ENCODE measurements at places on chromosomes 5 and 9.

DNA sequence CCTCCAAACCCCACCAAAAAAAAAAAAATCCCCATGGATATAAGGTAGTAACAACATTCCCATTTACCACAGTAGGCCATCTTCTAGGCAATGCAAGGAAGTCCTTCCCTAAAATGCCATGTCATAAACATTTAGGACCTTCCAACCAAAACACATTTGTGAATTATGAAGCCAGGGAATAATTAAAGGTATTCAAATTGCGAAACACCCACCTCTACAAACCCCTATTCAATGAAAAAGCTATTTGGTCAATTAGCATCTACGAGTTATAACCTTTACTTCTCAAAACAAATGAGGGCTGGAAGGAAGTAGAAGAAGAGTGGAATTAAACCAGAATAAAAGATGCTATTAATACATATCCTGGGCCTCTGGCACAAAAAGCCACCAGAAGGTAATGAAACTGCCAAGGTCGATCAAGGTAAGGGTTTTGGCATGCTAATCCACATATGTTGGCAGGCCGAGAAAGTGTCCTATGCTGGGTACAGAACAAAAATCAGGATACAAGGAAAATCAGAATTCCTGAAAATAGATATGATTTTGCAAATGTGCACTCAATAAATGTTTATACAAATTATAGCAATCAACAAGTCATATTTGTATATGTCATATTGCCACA lies 47.7 kb downstream of the MTMR12 start:
- no peak for DNase-seq

GRCh38 chr9:87875831-87876545 lies 6.7 kb upstream of the SPATA31E1 start:
- no peak for DNase-seq

DNA sequence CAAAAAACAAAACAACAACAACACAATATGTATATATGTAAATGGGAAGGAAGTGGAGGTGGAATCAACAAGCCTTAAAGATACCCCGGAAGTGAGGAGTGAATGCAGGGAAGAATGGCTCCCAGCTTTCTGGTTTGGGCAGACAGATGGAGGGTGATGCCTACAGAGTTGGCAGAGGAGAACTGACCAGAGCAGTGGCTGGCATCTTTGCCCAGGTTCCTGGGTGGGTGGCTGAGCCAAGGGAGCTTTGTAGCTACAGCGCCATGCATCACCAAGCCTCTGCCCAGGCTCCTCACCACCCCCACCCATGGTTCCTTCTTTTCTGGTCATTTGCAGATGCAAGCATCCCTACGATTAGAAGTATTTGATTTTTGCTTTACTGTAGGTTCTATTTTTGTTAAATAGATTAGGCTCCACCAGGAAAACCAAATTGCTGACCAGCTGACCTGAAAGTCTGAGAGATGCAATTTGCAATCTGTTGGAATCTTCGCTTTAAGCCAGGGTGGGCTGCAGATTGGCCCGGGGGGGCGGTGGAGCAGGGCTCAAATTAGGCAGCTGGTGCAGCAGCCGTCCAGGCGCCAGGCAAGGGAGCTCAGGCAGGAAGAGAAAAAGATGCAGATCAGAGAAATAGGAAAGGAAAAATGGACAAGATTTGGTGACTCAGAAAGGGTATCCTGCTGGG lies 163.3 kb upstream of the TBC1D2 start:
- DNase-seq: no peak

GRCh38 chr5:108728566-108729241 lies 19.0 kb upstream of the FER start:
- no peak for DNase-seq

DNA sequence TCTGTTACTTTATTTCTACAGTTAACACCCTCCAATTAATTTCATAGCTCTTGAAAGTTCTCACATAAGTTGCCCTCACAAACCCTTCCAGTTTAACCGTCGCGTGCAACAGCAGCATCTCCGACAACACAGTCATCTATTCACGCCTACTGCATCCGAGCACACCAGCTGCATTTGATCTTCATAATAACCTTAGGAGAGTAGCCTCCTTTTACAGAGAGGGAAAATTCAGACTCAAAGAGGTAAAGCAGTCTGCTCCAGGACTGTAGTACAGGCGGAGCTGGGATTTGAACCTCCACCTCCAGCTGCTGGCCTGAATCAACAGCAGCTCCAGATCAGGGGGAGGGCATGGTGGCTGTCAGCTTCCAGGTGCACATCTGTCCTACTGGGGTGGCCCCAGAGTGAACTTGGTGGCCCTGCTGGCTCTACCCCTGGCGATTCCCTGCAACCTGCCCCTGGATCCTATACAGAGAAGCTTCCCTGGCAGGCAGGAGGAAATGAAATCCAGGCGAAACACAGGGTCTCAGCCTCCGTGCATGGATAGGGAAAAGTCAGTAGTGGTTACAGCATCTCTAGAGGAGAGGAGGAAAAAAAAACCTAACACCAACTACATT lies 71.6 kb upstream of the UNC5A start:
- DNase-seq: no peak

DNA sequence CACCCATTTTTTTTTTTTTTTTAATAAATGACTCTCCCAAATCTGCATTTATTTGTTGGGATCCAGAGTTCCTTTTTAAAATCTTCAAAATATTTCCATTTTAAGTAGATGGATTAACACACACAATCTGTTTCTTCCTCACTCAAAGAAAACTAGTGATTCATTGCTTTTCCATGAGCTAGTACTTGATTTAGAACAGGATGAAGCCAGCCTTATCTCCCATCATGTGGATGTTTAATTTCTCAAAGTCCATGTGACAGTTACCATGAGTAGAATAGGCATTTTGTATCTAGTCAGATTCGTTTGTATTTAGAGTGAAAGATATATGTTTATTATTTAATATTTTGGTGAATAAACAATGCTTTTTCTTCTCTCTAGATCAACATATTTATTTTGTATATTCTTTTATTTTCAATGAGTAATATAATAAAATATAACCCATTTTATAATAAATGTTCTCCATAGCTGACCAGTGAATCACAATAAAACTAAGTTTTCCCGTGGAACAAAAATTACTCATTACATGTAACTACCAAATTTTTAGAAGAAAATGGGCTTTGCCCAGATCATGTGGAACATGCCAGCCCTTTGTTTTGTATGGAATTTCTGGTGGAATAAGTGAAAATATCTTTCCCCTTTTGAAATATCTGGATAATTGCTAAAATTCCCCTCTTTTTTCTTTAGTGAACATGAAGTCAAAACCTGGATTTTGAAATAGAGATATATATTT lies 54.9 kb upstream of the RPS23 start:
- no peak for DNase-seq
